Activated CD8-positive, alpha-beta T cell treated with anti-CD3 and anti-CD28 coated beads for 36 hours (primary cell): ENCODE measurements at places on chromosomes 3 and 15. TPM values are rescaled to one million over a fixed set of nuclear protein-coding genes. Genes with fewer than 3 reads are reported as not detected.

FRMD4B gene
- total RNA-seq, result 11.8 TPM

IL5RA gene
- total RNA-seq, result not detected

SH3BP5 gene
- 2.4 TPM for total RNA-seq

STXBP5L gene
- total RNA-seq, result not detected

KBTBD12 gene
- not detected for total RNA-seq

DNA sequence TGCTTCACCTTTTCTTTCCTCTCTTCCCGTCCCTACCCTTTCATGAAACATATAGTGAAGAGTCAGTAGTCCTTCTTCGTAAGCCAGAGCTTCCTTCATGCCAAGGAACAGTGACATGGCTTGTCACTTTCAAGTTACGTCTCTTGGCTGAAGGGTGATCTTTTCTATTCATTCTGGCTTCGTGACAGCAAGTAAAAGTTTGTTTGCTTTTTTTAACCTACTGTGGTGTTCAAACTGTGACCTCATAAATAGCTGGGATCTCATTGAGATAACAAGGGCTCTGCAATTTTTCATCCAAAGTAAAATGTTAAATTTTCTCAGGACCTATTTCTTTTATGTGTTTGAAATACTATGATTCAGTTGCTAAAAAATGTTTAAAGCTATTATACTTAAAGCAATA is 10.5 kb downstream of the CDIN1 start:
- peaks cover 8% of the 10 kb centered on the region for H3K4me1 ChIP-seq
- no peak overlapping the region for H3K4me3 ChIP-seq
- no peak overlapping the region for H3K27ac ChIP-seq
- H3K27me3 ChIP-seq, result no peaks in the 10 kb centered on the region
- DNase-seq, result no peak
- peaks cover 2% of the 10 kb centered on the region for H3K36me3 ChIP-seq

- H3K4me1 ChIP-seq, result no peaks in the 10 kb centered on the region
- H3K4me3 ChIP-seq, result no peak overlapping the region
- no peak for DNase-seq
Measured at GRCh38 chr3:86257955-86258641, 732.9 kb downstream of the VGLL3 start.

DNA sequence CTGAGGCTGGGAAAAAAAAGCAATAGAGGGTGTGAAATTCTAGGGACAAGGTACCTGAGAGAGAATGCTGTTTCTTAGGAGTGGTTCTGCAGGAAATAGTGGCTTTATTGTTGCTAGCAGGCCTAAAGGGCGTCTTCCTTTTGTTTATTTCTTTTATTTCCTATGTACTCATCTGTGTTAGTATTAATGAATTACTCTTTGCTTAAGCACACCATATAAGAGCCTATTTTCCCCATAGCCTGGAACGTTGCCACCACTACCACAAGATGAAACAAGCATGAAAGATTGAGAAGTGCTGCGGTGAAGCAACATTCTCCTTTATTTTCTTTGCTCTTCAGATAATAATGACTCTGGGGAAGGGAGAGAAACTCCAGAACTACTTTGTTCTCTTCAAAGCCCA is 21.3 kb upstream of the GOLIM4 start:
- peaks cover 2% of the 10 kb centered on the region for H3K27me3 ChIP-seq
- H3K4me3 ChIP-seq, result no peak overlapping the region
- H3K36me3 ChIP-seq, result no peaks in the 10 kb centered on the region
- DNase-seq, result no peak

- H3K36me3 ChIP-seq, result peaks cover 41% of the 10 kb centered on the region
- H3K27ac ChIP-seq, result no peak overlapping the region
- H3K27me3 ChIP-seq, result no peaks in the 10 kb centered on the region
Measured at GRCh38 chr3:149170672-149171071, 41.2 kb downstream of the HPS3 start.

DNA sequence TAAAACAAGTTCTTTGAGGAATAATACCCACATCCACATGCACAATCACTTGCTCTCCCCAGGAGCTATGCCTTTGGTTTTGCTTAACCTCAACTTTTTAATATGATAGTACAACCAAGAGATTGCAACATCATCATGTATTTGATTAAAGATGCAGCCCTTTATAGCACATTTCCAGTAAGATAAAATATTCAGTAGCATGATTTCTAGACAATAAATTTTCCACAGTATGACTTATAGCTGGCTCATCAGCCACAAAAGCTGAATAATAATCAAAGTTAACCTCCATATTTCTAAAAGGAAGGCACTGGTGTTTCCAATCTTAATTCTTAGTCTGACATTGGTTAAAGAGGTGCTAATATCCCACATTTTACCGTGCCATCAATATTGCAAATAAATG is 622.5 kb downstream of the TBL1XR1 start:
- no peaks in the 10 kb centered on the region for H3K27me3 ChIP-seq
- no peaks in the 10 kb centered on the region for H3K4me1 ChIP-seq
- H3K36me3 ChIP-seq, result no peaks in the 10 kb centered on the region
- DNase-seq, result no peak
